NCI-H1436 treated with DMSO at 0.1 percent for 48 hours (cell line): ENCODE measurements at places on chromosomes 12 and 14.

DNA sequence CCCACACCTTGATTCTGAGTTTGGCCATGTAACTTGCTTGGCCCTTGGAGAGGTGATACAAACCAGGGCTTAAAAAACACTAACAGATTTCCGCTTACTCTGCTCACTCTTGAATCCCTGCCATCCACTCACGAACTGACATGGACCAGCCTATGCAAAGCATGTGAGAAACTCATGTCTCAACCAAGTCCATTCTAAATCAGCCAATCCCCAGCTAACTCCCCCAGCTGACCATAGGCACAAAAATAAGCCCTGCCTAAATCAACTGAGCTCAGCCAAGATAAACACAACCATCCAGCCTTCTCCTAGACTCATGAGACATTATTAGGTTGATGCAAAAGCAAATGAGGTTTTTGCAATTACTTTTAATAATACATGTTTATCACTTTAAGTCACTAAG, 353.9 kb upstream of the TBX3 start:
- DNase-seq: no peak

DNA sequence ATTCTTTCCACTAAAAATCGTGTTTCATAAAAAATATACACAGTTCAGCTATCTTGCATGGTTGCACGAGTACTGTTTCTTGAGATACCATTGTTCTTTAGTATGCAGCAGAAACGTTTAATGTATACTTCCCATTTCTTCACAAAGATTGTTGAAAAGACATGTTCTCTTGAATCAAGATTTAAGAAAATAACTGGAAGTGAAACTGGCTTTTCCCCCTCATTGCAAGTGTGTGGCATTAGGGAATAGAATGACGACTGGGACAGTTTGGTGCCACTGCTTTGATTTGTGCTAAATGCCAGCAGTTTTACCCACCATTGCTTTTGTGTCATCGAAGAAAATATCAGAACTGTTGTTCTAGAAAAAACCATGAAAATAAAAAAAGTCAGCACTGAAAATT, 20.3 kb upstream of the DHRS2 start:
- DNase-seq: no peak

GRCh38 chr12:6919588-6919987, 5.2 kb downstream of the ENO2 start:
- DNase-seq: no peak

- DNase-seq: no peak
Measured at GRCh38 chr12:122949816-122950675, 16.2 kb downstream of the ABCB9 start.

DNA sequence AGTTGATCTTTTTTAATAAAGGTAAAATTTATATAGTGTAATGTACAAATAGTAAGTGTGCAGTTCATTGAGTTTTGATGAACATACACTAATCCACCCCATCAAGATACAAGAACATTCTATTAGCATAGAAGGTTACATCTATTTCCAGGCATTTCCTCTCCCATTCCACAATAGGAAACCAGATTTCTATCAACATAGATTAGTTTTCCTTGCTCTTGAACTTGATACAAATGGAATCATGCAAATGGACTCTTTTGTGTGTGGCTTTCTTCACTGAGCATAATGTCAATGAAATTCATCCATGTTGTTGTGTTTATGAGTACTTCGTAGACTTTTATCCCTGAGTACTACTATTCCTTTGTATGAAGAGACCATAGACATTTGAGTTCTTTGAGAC, 10.8 kb downstream of the STYX start:
- DNase-seq: no peak

DNA sequence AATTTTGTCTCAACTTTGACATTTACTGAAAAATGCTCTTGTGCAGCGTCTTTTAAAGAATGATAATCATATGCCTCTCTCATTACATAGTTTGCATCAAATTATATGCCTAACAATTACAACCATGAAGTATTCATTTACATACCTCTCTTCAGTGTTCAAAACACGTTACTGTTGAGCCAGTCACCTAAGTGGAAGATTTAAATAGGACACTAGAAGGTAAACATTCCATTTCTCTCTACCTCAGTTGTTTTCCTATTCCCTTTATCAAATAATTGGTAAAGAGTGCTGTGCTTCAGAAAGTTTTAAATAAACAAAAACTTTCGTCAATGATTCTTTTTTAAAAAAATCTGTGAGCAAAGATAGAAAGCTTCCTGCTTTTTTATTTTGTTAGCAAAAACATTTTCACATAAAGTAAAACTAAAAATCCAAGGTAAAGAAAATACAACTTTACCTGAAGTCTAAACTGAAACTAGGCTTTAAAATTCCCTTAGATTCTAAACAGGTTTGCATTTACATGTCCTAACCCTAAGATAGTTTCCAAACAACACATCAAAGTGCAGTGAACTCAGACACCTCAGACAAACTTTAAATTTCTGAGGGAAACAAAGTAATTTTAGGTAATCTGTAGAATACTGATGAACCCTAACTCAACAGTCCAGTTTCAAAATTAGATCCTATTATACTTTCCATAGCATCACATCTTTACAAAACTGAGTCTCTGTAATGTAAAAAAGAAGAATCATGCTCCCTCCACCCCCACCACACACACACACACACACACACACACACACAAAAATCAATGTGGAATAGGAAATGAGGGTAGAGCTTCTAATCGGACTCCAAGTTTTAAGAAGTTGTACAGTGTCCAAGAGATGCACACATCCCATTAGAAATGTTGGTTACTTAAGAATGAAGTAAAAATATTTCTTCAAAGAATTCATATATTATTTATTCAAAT, 46.2 kb downstream of the PAWR start:
- DNase-seq: no peak

DNA sequence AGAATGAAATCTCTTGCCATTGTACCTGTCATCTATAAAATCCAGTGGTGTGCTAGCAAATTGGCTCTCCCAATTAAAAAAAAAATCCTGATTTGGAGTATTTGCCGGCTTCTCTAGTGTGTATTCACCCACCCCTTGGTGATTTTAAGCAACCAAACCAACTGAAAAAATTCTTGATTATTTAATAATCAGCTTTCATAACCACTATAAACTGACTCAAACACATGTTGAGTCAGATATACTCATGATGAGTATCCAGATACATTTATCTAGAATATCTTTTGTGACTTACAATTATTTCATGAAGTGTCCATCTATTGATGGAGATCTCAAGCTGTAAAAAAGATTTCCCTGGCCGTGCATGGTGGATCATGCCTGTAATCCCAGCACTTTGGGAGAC, 205.4 kb downstream of the RASSF9 start:
- no peak for DNase-seq

DNA sequence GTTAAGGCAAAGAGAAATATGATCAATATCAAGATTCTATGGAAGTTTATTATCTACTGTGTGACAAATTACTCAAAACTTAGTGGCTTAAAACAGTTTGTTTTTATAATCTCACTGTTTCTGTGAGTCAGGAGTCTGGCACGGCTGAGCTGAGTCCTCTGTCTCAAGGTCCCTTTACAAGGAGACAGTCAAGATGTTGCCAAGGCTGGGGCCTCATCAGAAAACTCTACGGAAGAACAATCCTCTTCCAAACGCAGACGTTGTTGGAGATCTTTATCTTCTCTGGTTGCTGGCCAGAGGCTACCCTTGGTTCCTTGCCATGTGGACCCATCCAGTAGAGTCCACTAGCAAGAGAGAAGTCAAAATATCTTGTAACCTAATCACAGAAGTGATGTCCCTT, 100.6 kb upstream of the CCND2 start:
- no peak for DNase-seq

GRCh38 chr14:69625299-69626131, 14.1 kb downstream of the SUSD6 start:
- DNase-seq: no peak

DNA sequence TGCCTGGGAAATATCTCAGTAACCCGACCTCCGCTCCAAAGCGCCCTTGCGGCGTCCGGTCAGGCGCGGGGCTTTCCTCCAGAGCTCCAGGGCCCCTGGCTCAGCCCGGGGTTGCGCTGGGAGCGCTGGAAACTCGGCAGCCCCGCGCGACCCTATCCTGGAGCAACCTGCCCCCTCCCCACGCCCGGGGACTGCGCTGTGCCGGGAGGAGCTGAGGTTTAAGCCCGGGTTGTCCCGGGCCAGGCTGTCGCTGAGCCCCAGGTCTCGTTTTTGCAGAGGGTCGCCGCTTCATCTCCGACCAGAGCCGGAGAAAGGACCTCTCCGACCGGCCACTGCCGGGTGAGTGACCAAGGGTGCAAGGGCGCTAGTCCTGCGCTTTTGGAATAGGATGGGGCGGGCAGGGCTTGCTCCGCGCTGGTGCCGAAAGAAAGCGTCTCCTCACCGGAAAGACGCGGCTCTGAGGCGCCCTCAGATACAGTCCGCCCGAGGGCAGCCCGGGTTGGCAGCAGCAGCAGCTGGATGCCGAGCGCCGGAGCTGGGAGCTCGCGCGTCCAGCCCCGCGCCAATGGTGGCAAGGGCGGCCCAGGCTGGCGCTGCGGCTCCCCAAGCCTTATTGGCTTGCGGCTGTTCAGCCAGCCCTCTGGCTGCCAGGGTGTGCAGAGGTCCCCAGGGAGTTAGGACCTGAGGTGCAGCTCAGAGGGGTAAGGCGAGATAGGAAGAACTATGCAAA, 1.5 kb downstream of the SPX start:
- DNase-seq: peak; percentile 42

DNA sequence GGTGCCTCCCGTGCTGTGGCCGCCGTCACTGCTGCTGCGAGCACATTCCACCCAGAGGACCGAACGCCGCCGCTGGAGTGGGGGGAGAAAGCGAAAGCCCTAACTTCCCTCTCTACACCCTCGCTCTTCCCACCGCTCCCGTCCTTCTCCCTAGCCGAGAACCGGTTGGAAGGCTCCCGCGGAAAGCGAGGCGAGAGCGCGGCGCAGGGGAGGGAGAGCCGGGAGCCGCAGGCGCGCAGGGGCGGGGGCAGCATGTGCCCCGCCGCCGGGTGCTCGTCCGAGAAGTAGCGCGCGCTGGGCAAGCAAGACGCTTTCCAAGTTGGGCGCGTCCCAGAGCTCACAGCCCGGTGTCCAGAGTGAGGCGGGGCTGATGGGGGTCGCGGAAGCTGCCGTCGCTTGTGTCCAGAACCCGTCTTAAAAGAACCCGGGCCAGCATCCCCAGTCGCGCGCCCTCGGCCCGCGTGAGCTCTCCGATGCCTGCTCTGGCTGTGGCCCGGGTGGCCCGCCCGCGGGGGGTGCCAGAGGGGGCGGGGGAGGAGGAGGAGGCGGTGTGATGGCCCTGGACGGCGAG, at the start of gene TRHDE:
TRHDE (plus strand) TSS at position 280 of the 571 bp plus-strand sequence; CDS start at position 554, 274 bp downstream.
- DNase-seq: no peak

GRCh38 chr14:72708708-72709475, 185.0 kb downstream of the DPF3 start:
- no peak for DNase-seq

GRCh38 chr14:37056473-37056872, 115.9 kb downstream of the SLC25A21 start:
- no peak for DNase-seq

- no peak for DNase-seq
Measured at GRCh38 chr12:29726321-29726692, 57.4 kb downstream of the TMTC1 start.

DNA sequence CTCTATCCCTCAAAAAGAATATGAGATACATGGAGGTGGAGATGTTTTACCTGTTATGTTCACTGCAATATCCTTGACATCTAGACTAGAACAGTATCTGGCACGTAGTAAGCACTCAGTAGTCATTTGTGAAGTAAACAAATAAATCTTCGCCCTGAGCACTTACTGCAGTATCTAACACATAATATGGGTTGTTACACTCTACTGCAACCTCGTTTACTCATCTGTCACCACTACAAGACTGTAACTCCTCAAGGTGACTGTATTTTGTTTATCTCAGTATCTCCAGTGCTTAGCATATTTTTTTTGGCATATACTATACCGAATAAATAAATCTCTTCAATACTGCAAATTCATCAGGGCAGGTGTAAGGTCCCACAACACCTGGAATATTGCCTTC, 66.1 kb downstream of the WASHC3 start:
- no peak for DNase-seq

DNA sequence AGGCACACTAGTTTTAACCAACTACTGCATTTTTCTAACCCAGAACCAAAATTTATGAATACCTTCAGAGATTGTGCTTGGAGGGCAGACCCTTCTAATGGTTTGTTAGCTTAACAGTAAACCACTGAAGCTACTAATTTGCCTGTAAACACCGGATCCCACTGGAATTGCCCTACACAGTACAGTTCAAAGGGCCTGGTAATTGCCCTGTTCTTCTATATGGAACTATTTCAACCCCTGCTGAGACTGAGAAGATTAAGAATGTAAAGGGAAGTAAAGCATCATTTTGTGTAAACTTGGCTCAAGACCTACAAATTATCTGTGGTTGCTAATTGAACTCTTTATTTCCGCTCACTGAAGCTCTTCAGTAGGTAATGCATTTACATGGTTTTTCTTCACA, 468.1 kb downstream of the NPAS3 start:
- no peak for DNase-seq

GRCh38 chr14:51638071-51638944, 13.4 kb upstream of the FRMD6 start:
- no peak for DNase-seq

DNA sequence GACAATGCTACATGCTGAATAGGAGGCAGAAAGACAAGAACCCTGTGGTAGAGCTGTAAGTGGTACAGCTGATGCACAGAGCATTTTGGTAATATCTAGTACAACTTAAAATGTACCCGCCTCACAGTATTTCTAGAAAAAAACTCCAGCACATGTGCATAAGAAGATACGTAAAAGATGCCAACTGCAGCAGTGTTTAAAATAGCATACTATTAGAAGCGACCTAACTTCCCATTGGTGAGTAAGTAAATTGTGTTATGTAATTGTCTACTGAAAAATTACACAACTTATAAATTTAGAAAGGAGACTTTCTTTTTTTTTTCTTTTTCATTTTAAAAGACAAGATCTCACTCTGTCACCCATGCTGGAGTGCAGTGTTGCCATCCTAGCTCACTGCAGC, 114.3 kb upstream of the CAND1 start:
- no peak for DNase-seq

DNA sequence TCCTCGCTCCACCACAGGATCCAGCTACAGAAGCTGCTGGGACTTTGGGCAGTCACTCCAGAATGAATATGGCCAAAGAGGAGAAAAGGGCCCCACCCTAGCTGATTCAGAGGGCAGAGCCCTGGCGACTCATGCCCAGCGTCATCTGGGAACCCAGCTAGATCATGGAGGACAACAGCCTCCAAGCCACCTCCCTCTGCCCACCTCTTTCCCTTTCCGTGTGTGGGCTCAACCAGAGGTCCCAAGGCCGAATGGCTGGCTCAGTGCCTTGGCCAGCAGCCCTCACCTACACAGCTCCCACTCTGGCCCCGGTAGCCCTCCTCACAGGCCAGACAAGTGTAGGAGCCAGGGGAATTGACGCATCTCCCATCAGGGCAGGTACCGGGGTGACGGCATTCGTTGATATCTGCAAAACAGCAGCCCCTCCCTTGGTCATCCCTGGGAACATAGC, 17.4 kb downstream of the ISCA2 start:
- no peak for DNase-seq

GRCh38 chr12:92581604-92582003, 121.2 kb upstream of the PLEKHG7 start:
- no peak for DNase-seq

- DNase-seq: no peak
Measured at GRCh38 chr12:124387528-124387911, 92.6 kb downstream of the RFLNA start.

GRCh38 chr14:95857275-95857674, 19.4 kb upstream of the TUNAR start:
- no peak for DNase-seq

- peak; percentile 58 for DNase-seq
Measured at GRCh38 chr14:33848706-33849454, 102.0 kb downstream of the EGLN3 start.
